Stimulated activated CD4-positive, alpha-beta T cell treated with anti-CD3 and anti-CD28 coated beads, Interleukin-4, amount 100 ng/mL, for 48 hours (primary cell): ENCODE measurements at places on chromosomes 11 and 22.

DNA sequence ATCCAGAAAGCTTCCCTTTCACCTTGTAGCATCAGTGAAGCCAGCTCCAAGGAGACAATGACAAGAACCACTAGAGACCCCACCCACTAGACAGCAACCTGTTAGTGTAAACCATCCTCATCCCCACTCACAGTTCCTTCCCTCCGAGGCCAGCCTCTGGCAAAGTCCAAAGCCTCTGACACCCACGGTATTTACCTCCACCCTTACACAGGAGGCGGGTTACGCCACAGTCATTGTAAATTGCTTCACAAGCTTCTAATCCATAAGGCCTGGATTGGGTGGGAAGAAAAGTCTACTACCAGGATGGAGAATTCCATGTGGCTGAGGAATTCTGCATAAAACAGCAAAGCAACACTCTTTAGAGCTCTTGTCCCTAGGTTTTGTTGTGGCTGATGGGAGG is 287.4 kb downstream of the BUD13 start:
- no peak for DNase-seq

GRCh38 chr11:102824556-102824955 is 18.9 kb downstream of the MMP3 start:
- no peak for DNase-seq

- DNase-seq: no peak
Measured at GRCh38 chr22:33361581-33361980, 303.4 kb upstream of the SYN3 start.

GRCh38 chr22:17368144-17368543 is 1.1 kb upstream of the CECR2 start:
- no peak for DNase-seq

- no peak for DNase-seq
Measured at GRCh38 chr11:75200051-75200450, 40.5 kb upstream of the TPBGL start.

- DNase-seq: no peak
Measured at GRCh38 chr22:42711281-42711731, 9.4 kb downstream of the A4GALT start.

- DNase-seq: no peak
Measured at GRCh38 chr11:13782390-13783075, 114.1 kb downstream of the FAR1 start.

DNA sequence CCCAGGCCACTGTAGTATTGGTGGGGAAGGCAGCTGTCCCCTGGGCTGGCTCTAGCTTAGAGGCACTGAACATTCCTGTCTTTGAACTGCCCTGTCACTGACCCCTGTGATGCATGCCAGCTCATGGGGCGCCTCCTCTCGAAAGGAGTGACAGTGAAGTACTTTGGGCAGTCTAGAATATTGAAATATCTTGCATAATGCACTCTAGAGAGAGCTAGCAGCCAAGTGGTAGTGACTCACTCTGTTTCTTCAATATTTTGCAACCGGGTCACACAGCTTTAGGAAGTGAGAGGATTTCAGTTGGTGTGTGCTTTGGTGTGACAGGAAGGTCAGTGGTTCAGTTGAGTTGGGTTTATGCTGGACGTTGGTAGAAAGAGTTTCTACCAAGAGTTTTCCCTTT is 35.5 kb upstream of the ST14 start:
- no peak for DNase-seq

DNA sequence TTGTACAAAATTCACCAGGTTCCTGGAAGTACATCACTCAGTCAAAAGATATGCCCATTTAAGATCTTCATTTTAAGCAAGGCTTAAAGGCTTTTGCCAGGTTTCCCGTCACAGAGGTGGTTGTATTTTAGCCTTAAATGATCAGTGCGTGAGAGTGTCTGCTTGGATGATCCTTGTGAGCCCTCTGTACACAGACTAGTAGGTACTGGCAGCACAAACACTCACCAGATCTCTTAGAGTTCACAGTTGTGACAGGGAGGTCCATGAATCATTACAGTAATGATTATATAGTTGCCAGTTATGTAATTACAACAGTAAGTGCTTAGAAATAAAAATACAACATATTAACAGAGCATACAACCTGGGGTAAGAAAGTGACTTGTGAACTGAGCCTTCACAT is 84.2 kb upstream of the SLC25A18 start:
- DNase-seq: no peak

DNA sequence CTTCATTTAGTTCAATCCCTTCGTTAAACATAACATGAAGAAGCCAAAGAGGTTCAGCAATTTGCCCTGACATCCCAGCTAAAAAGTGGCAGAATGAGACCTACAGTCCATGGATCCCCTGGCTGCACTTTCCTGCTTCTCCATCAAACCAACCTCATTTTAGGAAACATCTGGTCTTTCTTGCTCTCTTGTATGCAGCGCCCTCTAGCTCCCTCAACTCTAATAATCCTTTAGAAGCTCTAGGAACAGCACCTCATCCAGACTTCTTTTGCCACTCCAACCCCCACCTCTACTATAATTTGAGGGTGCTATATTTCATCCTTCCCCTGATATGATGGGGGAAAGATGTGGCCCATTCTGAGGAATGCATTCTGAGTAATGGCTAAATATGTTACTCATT is 7.4 kb downstream of the CNTF start:
- no peak for DNase-seq

GRCh38 chr11:109153836-109154235 is 268.2 kb upstream of the C11orf87 start:
- DNase-seq: no peak

- no peak for DNase-seq
Measured at GRCh38 chr22:21837248-21837979, 30.0 kb downstream of the MAPK1 start.
